Stimulated activated CD4-positive, alpha-beta T cell treated with anti-CD3 and anti-CD28 coated beads, Interleukin-1b, Interleukin-23, amount 100 ng/mL, for 24 hours (primary cell): ENCODE measurements at places on chromosomes 12 and 14.

DNA sequence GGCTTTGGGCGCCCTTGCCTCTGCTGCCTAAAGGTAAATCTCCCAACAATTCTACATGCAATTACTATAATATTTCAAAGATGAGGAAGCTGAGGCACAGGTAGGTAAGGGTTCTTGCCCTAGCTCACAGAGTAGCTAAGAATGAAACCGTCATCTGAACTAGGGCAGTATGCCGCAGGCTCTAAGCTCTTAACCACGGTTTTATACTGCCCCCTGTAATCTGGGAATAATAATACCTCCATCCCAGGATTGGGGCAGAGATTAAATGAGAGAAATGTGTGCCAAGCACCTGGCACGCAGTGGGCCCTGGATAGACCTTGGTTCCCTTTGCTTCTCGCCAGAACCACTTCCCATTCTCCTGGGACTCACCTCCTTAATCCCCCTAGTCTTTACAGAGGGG lies 1.5 kb upstream of the HRK start:
- no peak for DNase-seq

DNA sequence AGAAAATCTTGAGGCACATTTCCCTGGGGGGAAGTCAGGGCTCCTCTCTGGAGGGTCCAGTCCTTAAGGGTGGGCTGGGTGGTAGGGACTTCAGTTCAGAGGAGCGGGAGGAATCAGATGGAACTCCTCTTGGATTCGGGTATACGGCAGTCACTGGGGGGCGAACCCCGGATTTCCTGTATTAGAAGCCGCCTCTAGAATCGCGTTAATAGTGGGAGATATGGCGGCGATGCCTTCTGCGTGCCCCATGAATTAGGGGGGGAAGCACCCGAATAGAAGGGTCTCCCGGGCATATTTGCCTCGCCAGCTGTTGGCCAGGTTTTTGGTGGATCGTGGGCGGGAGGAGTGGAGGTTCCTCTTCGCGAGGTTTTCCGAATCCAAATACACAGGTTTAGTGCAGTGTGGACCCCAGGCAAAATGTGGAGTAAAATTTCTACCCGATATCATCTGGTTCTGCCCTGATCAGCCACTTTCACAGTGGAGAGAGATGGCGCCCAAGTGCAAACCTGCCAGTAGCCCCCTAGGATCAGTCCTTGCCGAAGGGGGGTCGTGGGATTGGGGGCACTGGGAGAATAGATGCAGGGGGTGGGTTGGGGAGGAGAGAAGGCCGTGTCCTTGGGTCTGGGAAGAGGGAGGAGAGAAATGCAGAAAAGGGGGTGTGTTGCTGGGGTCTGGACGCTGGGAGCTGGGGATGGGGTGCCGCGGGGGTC lies 628 bp downstream of the MEG3 start:
- no peak for DNase-seq

DNA sequence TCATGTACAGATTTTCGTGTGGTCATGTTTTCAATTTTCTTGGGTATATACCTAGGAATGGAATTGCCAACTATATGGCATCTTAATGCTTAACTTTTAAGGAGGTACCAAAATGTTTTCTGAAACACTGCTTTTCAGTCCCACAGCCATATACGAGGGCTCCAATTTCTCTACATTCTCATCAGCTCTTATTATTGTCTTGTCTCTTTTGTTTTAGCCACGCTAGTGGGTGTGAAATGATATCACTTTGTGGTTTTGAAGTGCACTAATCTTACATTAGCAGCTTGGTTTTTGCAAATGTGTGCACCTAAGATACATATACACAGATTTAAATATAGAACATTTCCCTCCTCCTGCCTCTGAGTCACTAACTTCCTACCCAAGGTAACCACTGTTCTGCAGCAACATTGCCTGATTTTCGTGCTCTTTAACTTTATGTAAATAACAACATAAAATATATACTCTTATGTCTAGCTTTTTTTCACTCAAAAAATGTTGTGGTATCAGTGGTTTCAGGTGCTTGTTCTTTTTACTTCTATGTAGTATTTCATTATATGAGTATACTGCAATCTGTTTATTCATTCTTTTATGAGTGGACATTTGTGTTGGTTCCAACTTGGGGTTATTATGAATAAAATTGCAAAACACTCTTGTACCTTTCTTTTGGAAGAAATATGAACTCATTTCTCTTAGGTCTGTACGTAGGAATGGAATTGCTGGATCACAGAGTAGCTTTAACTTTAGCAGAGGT lies 73.1 kb downstream of the ZFP36L1 start:
- no peak for DNase-seq

DNA sequence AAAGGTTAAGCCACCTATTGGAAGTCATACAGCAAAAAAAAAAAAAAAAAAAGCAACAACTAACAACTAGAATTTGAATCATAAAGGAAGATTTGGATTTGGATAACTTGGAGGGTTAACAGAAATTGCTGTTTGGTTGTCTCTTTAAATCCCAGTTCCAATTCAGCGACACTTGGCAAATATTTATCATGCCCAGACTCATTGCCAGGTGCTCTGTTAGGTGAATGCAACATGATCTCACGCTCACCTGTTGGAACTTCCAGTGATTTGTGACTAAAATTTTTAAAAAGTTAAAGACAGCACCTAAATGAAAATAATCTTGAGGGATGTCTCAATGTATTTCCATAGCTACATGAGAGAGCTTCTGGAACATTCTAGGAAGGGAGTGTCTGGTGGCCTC lies 103.7 kb downstream of the TBX3 start:
- no peak for DNase-seq

DNA sequence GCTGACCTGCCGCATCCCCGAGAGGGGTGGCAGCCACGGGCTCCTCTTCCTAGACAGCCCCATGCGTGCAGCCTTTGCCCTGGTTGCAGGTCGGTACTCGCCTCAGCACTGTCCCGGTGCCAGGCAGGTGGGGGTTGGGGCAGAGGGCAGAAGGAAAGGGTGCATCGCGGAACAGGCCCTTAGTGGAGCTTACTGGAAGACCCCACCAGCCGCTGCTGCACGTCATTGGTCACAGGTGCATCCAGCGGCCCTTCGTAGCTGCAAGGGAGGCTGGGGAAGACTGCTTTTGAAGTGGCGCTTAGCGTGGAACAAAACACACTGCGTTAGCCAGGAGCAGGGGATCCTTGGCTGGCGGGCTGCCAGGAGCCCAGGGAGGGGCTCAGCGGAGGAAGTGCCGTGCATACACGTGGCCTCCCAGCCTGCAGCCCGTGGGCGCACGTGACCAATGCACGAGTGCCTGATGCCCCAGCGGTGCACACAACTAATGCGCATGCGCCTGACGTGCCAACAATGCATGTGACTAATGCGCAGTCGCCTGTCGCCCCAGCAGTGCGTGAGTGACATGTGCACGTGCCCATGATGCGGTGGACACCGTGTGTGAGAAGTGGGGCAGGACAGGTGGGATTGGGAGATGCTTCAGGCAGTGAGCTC lies 5.0 kb upstream of the EP400 start:
- DNase-seq = no peak

DNA sequence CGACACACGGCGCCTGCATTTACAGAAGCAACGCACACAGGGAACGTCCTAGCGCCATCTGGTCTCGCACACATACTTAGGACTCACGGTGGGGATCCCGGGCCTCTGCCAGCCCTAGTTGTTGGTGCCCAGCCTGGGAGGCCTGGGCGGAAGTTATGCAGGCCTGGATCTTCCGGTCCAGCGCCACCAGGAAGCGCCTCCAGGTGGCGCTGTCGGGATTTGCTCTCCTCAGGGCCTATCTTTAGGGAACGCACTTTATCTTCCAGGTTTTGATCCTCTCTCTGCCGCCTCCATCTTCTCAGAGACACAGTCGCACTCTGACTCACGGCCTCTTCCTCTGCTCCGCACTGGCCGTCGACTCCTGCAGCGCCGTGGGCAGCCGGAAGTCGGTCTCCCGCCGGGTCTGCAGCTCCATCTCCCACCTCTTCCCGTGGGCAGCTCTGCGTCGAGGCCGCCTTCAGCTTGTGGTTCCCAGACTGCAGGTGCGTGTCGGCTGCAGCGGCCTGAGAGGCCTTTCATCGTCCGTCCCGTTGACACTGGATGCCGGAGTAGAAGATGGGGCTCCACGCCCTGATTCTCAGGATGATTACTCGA lies 760.4 kb downstream of the TMEM121 start:
- DNase-seq = no peak

GRCh38 chr12:48422060-48422459 lies 50.3 kb upstream of the ANP32D start:
- no peak for DNase-seq

DNA sequence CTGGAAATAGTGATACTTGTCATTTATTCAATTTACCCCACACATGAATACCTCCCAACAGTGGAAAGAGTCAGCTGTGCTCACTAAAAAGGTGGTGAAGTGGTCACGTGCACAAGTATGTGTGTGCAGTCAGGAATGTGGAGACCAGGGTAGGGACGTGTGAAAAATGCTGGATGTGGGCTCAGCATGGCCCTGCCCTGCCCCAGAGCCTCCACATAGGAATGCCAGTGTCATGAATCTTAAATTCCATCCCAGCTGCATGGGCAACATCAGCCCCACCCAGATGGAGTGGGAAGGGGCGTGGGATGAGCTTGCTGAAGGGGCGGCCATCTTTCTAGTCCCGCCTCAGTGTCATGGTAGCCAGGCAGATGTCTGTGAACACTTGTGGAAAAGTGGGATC lies 87.7 kb downstream of the C12orf75 start:
- DNase-seq = no peak

DNA sequence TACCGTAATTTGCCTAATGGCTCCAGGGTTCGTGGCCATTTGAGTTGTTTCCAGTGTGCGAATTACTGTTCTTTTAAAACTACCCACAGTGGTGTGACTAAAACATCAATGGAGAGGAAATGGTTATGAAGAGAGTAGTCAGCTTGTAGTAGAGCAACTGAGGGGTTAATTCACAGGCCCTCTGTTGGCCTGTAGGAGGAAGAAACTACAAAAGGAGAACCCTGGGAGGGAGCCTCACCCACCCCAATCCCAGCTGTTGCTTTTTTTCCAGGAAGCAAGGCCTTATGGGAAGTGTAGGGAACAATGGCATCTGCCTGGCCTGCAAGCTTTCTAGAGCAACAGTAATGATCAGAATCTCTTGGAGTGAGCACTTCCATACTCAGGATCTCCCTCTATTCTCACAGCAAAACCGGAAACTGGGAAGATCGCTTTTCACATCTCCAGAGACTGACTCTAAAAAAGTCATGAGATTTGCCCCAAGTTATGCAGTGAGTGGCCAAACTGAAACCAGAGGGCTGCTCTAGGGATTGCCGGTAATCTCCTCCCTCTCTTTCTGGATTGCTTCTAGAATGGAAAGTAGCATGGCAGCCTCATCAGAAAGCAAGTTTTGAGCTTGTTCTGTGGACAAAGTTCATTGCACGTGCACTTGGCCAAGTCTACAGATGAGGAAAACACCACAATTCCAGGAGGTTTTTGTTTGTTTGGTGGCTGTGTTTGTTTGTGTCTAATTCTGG lies 125.3 kb upstream of the PWP1 start:
- DNase-seq = no peak

DNA sequence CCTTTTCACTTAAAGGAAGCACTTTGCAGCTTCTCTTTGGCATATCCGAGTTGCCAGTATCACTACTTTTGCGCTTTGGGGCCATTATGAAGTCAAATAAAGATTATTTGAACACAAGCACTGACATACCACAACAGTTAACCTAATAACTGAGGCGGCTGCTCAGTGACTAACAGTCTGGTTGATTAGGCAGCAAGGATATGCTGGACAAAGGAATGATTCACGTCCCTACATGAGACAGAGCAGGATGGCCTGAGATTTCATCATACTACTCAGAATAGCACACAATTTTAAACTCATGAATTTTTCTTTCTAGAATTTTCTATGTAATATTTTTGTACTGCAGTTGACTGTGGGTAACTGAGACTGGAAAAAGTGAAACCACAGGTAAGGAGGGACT lies 56.9 kb upstream of the E2F7 start:
- DNase-seq = no peak
